ENCODE measurements at places on chromosomes 12 and 14. TPM values are rescaled to one million over a fixed set of nuclear protein-coding genes. Genes with fewer than 3 reads are reported as not detected.

CFAP73 gene
- 0.28 TPM for total RNA-seq

TMEM120B gene
- 2.4 TPM for total RNA-seq

FOXG1 gene
- total RNA-seq, result 1.9 TPM

PLEKHG3 gene
- total RNA-seq, result 7.7 TPM

RNASE7 gene
- total RNA-seq, result 0.47 TPM

BIN2 gene
- 63.3 TPM for total RNA-seq

CMTM5 gene
- 0.05 TPM for total RNA-seq

CPM gene
- 2.7 TPM for total RNA-seq

DNA sequence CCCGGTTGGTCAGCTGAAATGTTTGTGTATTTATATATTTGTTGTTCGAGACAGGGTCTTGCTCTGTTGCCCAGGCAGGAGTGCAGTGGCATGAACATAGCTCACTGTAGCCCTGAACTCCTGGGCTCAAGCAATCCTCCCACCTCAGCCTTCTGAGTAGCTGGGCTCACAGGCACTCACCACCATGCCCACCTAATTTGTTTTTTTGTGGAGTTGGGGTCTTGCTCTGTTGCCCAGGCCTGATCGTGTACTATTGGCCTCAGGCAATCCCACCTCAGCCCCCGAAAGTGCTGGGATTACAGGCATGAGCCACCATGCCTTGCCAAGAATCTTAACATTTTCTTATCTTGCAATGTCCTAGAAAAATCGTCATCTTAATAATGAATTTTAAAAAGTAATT is 3.3 kb downstream of the RAN start:
- DNase-seq, result no peak

DNA sequence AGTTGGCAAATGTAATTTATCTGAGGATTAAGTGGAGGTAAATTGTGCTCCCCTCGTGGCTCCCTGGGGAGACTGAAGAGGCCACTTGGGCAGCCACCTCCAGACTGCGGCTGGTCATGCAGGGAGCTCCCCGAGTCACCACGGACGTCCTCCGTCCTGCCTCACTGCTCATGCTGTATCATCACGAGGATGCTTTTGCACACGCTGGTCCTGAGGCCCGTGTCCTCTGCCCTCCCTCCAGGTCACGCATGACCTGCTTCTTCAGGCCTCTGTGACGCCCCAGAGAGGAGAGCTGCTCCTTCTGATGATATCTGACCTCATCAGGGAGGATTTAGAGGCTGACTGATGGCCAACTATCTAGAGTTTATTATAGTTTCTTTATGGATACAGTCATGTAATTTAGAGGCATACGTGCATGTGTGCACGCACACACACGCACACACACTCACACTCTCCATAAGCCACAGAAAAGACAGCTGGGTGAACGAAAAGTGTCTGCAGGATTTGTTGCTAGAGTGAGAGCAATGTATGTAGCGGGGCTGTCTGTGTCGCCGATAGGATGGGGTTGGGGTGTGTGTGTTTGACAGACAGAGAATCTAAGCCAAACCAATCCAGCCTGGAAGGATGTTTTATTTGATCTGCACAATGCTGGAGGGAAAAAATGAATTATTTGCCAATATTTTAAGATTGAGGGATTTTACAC is 160.0 kb downstream of the ADGRD1 start:
- DNase-seq, result no peak

- no peak for DNase-seq
Measured at GRCh38 chr12:107903341-107904061, 129.0 kb downstream of the ASCL4 start.

DNA sequence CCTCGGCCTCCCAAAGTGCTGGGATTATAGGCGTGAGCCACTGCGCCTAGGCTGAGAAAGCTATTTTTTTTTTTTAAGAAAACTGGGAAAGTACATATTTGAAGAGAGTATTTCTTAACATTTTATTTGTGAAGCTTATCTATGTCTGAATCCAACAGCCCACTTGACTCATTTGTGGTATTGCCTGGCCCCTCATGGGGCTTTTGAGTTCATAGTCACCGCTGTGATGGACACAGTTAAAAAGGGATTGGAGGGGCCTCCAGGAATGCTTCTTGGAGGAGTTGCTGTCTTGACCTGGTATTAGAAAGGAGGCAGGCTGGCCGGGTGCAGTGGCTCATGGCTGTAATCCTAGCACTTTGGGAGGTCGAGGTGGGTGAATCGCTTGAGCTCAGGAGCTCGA is 26.5 kb downstream of the BCL7A start:
- DNase-seq, result no peak

DNA sequence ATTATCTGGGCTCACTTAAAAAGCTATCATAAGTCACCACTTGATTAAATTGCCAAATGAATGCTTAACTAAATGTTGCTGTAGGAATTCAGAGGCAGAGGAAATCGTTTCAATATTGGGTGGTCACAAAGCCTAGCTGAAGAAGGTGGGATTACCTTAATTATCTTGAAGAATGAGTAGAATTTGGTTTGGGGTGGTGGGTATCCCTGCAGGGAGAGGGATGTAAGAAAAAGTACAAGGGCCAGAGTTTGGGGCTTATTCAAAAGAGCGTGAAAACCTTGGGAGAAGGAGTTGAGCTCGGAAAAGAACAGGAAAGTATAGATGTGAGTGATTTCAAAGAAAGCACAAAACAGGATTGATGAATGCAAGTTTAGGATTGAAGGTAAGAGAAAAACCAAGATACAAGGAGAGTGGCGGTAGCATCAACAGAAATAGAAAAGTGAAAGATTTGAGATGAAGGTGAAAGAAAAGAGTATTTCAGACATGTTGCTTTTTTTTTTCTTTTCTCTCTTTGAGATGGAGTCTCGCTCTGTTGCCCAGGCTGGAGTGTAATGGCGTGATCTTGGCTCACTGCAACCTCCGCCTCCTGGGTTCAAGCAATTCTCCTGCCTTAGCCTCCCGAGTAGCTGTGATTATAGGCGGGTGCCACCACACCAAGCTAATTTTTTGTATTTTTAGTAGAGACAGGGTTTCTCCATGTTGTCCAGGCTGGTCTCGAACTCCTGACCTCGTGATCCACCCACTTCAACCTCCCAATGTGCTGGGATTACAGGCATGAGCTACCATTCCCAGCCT is 1.7 kb downstream of the BRMS1L start:
- no peak for DNase-seq

- DNase-seq, result no peak
Measured at GRCh38 chr14:80538633-80539375, 327.5 kb upstream of the DIO2 start.

- no peak for DNase-seq
Measured at GRCh38 chr12:54439521-54440255, 20.6 kb upstream of the ITGA5 start.

DNA sequence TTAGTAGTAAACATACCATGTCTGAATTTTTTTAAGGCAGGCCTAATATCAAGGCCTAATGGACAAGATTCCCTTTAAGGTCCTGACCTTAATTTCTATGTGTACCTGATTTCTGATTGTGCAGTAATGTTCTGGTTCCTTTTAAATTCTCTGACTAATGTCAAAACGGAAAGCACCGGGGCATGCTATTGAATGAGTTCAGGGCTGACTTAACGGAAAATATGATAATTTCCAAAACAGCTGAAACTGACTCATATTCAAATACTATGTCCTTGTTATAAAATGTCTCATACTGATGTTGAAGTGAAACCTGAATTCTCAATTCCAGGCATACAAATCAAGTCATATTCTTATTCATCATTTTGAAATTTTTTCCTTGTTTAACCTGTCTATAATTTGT is 6.7 kb downstream of the TAS2R43 start:
- DNase-seq, result no peak

DNA sequence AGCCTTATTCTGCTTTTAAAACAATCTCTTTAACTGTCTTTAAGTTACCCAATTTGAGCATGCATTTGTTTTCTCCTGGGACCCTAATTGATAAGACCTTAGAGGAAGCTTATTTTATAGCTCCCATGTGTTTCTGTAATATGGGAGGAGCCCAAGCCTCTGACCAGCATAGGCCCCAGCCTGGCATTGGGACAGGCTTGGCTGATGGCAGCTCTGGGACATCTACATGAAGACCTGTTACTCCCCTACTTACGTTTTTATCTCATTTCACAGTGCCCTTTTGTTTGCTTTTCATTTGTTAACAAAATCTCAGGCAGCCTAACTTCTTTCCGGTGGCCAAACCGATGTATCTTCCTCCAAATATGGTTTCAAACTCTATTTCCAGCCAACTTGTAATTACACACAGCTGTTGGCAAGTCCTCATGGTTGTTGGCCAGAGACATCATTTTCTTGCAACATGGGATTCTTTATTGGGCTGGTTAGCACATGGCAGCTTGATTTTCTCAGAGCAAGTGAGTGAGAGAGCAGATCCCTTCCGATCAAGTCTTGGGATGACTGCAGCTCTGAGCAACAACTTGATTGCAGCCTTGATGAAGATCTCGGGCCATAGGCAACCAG is 1117.5 kb downstream of the AACS start:
- no peak for DNase-seq

- DNase-seq, result no peak
Measured at GRCh38 chr12:64825143-64826021, 935 bp downstream of the TBC1D30 start.

DNA sequence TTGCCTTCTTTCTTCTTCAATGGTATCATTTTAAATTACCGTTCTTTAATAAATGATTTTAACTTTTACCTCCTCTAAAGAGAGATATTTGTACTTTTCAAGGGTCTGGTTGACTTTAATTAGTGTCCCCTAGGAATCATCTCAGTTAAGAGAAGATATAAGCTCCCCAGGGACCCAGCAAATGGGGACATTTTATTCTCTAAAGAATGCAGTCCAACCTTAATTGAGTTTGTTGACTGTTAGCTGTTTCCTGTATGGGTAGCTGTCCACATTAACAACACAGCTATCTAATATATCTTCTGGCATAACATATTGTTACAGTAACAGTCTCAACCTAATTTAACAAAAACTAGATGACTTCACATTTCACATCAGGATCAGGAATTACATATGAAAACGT is 241.6 kb upstream of the NPAS3 start:
- DNase-seq, result no peak

GRCh38 chr14:49905989-49906388 is 13.1 kb downstream of the ARF6 start:
- DNase-seq, result no peak

DNA sequence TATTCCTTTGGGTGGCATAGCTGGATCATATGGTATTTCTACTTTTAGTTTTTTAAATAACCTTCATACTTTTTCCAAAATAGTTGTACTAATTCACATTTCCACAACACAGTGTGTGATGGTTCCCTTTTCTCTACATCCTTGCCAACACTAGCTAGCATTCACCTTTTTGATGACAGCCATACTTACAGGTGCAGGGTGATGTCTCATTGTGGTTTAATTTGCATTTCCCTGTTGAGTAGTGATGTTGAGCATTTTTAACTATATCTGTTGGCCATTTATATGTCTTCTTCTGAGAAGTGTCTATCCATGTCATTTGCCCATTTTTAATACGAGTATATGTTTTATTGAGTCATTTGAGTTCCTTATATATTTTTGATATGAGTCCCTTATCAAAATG is 96.1 kb downstream of the TSHR start:
- no peak for DNase-seq

DNA sequence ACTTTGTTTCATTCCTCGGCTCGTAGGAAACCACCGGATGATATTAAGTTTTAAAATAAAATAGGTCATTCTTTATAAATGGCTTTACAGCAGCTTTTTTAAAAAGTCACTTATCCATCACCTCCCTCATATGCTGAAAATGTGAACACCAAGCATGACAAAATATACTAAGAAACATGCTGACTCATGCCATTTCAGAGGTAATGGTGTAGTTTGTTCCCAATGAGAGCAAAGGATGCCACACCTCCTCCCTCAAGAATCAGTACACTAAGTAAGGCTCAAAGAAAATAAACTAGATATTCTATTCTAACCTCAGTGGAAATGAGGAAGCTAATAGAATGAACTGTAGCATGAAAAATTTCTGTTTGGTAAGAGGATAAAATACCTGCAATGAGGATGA is 5.5 kb upstream of the DIO2 start:
- no peak for DNase-seq

GRCh38 chr12:121090586-121091514 is 41.8 kb upstream of the P2RX7 start:
- no peak for DNase-seq

DNA sequence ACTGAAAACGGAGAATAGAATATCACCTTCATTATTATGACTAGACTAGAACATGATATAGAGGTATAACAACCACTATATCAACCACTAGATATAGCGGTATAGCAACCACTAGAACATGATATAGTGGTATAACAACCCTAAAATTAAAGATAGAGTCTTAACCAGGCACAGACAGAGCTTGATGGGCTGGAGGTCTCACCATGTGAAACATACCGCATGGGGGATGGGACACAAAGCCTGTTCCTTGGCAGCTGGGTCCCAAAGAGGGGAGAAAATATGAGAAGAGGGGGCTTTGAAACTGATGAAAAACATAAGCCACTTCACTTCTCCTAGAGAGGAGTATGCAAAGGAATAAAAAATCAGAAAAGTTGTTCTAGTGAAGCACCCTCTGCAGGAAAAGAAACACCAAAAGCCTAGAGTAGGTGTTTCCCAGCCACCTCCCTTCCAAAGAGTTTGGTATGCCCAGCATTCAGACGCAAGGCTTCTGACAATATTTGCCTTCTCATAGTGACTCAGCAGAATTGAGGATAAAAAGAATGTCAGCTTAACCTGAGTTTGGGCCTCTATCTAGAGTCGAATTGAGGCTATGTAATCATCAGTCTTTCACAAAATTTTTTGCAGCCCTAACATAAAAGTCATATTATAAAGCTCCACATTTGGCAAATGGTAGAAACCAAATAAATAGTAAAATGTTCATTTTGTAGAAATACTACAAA is 316.4 kb downstream of the NOVA1 start:
- DNase-seq, result no peak

DNA sequence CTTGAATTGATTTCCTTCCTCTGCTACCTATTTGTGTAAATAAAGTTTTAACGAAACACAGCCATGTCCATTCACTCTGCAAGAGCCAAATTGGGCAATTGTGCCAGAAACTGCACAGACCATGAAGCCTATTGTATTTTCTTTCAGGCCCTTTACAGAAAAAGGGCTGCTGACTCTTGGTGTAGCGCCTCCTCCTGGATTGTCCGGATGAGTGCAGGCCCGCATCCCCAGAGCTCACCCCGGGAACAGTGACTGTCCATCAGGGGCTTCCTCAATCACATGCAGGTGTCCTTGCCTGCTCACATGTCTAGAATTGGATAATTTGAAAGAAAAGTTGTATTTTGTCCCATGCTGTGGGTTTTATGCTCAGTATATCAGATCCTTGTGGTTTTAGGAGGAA is 1282.2 kb downstream of the AACS start:
- no peak for DNase-seq

DNA sequence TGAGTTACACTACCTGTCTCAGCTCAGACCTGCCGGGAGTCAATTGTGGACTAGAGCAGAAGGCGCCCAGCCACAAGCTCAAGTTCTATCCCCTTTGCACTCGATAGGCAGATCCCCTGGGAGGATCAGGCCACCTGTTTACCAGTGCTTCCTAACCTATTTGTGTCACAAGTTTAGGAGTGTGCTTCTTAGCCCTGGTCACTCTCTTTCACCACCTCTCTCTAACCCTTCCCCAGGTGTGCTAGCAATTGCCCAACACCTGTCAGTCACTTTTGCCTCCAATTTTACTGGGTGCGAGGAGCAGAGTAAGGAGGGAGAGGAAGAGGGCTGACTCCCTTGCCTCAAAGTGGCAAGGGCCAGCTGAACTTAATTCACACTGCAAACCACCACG is 745 bp upstream of the NAA30 start:
- no peak for DNase-seq

GRCh38 chr12:52628841-52629240 is 10.5 kb upstream of the KRT73 start:
- no peak for DNase-seq

- no peak for DNase-seq
Measured at GRCh38 chr12:94290353-94290752, 142.0 kb downstream of the PLXNC1 start.

All from thymus (tissue), 14 donors.